ENCODE measurements at places on chromosomes 1 and 21. TPM values are rescaled to one million over a fixed set of nuclear protein-coding genes. Genes with fewer than 3 reads are reported as not detected.

Gene B3GALT2
- total RNA-seq, result 0.17 TPM

Gene ITPKB
- total RNA-seq, result 18.0 TPM

Gene PGLYRP3
- total RNA-seq, result not detected

Gene PRRX1
- 270 TPM for total RNA-seq

Gene CAMSAP2
- 31.1 TPM for total RNA-seq

Gene GJB3
- not detected for total RNA-seq

Gene MSH4
- 0.33 TPM for total RNA-seq

Gene SNRPE
- 36.9 TPM for total RNA-seq

Gene FAM72D
- 1.3 TPM for total RNA-seq

Gene YOD1
- 6.0 TPM for total RNA-seq

Gene DMRTA2
- 0.15 TPM for total RNA-seq

Gene ARTN
- total RNA-seq, result 0.29 TPM

Gene INSRR
- not detected for total RNA-seq

Gene SHE
- 0.15 TPM for total RNA-seq

Gene MAD2L2
- total RNA-seq, result 44.2 TPM

Gene OR2T29
- total RNA-seq, result not detected

Gene HCRTR1
- total RNA-seq, result not detected

Gene DNAI4
- 5.4 TPM for total RNA-seq

Gene IL19
- total RNA-seq, result not detected

Gene CHIA
- total RNA-seq, result not detected

Gene GPR52
- total RNA-seq, result 0.50 TPM

Gene NCF2
- total RNA-seq, result 0.15 TPM

Gene PSMD4
- total RNA-seq, result 248 TPM

Gene VANGL2
- under 0.01 TPM for total RNA-seq

Gene IL12RB2
- not detected for total RNA-seq

Gene PCP4
- not detected for total RNA-seq

Gene OR10J1
- not detected for total RNA-seq

Gene GBP5
- 0.17 TPM for total RNA-seq

Gene NMNAT2
- under 0.01 TPM for total RNA-seq

Gene BTG2
- total RNA-seq, result 46.8 TPM

Gene ANGPTL1
- total RNA-seq, result 8.1 TPM

Gene ETV3L
- not detected for total RNA-seq

Gene TFF3
- total RNA-seq, result 0.29 TPM

Gene ZC3H11A
- 83.5 TPM for total RNA-seq

Gene PEA15
- 80.4 TPM for total RNA-seq

Gene HHIPL2
- total RNA-seq, result 0.58 TPM

Gene B3GALT5
- total RNA-seq, result 0.15 TPM

Gene PODN
- 87.5 TPM for total RNA-seq

Gene AMY1C
- not detected for total RNA-seq

Gene ESPN
- under 0.01 TPM for total RNA-seq

Gene MANEAL
- total RNA-seq, result 1.8 TPM

Gene TCEA3
- 9.7 TPM for total RNA-seq

Gene DEPDC1
- total RNA-seq, result 35.5 TPM

Data from smooth muscle cell of trachea (primary cell).